ENCODE measurements at places on chromosomes 5 and 9. TPM values are rescaled to one million over a fixed set of nuclear protein-coding genes. Genes with fewer than 3 reads are reported as not detected.
A peak's percentile ranks its signal among the peaks of the same experiment; 100 is the strongest.

DNA sequence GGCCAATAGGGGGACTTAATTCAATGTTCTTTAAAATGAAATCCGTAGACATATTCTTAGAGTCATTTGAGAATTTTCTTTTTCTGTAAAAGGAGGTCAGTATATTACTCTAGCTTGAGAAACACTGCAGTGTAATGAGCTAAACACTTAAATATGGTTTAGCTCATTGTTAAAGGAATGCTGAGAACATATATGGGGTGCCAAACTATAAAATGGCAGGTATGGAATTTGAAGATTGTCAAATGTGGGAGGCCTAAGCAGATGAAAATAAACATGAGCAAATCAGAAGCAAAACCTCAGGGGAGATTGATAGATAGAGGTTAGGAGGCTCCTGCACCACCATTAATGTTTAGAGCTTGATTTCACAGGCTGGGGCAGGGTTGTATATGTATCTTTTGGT lies 57.9 kb downstream of the STX17 start:
- peaks cover 4% of the 10 kb centered on the region for H3K4me1 ChIP-seq
- H3K36me3 ChIP-seq, result peaks cover 26% of the 10 kb centered on the region
- no peak overlapping the region for H3K4me3 ChIP-seq
- no peaks in the 10 kb centered on the region for H3K27me3 ChIP-seq
- no peak for DNase-seq

RLN1 gene
- total RNA-seq, result 2.3 TPM

- peaks cover 5% of the 10 kb centered on the region for H3K4me1 ChIP-seq
- peaks cover 68% of the 10 kb centered on the region for H3K27me3 ChIP-seq
- DNase-seq, result peak; percentile 7
- no peak overlapping the region for H3K27ac ChIP-seq
- H3K4me3 ChIP-seq, result no peak overlapping the region
These were observed 49.2 kb downstream of the EBF1 start for GRCh38 chr5:159050316-159051143.

- peaks cover 25% of the 10 kb centered on the region for H3K4me1 ChIP-seq
- no peaks in the 10 kb centered on the region for H3K36me3 ChIP-seq
- peaks cover 47% of the 10 kb centered on the region for H3K27me3 ChIP-seq
These were observed 4.5 kb upstream of the EFNA5 start for GRCh38 chr5:107675201-107675600.

DNA sequence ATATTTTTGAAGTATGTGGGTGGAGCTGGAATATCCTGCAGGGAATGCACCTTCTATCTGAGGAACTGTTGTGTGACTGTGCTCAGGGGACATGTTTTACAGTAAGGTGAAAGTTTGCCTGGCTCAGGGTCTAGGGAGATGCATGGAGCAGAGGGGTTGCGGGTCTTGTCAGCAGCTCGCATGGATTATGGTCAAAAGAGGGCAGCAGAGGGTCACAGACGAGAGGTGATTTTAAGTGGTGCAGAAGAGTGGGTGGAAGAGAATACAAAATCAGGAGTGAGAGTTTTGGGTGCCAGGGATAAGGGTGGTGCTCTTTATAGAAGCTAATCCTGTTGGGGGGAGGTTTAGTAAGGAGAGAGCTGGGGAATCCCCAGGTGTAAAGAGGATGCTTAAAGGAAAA lies 53.5 kb upstream of the GRIN3A start:
- H3K36me3 ChIP-seq, result no peaks in the 10 kb centered on the region
- H3K27ac ChIP-seq, result no peak overlapping the region
- H3K4me1 ChIP-seq, result no peaks in the 10 kb centered on the region
- peak; percentile 48 for DNase-seq
- H3K27me3 ChIP-seq, result peaks cover 2% of the 10 kb centered on the region
- no peak overlapping the region for H3K4me3 ChIP-seq

OGN gene
- total RNA-seq, result not detected

ADAMTS2 gene
- total RNA-seq, result not detected

JAK2 gene
- 28.4 TPM for total RNA-seq

DNA sequence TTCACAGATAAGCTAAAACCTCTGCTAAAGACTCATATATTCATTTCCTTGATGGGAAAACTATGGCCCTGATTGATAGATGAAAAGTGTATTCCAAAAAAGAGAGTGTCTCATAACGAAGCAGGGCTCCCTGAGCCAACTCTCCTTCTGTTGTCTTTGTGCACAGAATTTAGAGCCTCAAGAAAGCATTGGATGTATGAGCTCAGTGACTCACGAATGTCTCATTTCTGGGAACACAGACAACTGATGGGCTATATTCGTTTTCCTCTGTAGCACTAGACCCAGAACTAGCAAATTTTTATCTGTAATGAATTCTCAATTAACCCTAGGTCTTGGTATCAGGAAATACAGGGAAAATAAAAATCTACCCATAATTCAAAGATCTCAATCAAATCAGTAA lies 88.4 kb downstream of the LMNB1 start:
- H3K27me3 ChIP-seq, result no peaks in the 10 kb centered on the region
- H3K27ac ChIP-seq, result no peak overlapping the region
- H3K4me1 ChIP-seq, result peaks cover 10% of the 10 kb centered on the region
- peaks cover 2% of the 10 kb centered on the region for H3K36me3 ChIP-seq

PCDHGA11 gene
- total RNA-seq, result not detected

GRCh38 chr5:156137071-156137869 lies 189.7 kb upstream of the SGCD start:
- H3K27ac ChIP-seq, result no peak overlapping the region
- H3K36me3 ChIP-seq, result no peaks in the 10 kb centered on the region
- peaks cover 1% of the 10 kb centered on the region for H3K4me1 ChIP-seq
- no peak overlapping the region for H3K4me3 ChIP-seq
- H3K27me3 ChIP-seq, result peaks cover 4% of the 10 kb centered on the region
- no peak for DNase-seq

GRCh38 chr5:160852049-160852448 lies at the start of gene ATP10B:
TSS of gene ATP10B (minus strand) at chr5:160852211. CDS start at chr5:160688074, 164,137 bp downstream.
- peaks cover 2% of the 10 kb centered on the region for H3K27me3 ChIP-seq
- no peaks in the 10 kb centered on the region for H3K36me3 ChIP-seq
- H3K27ac ChIP-seq, result no peak within 1 kb of the TSS
- H3K4me3 ChIP-seq, result no peak within 1 kb of the TSS
- no peaks in the 10 kb centered on the region for H3K4me1 ChIP-seq

- H3K27me3 ChIP-seq, result no peaks in the 10 kb centered on the region
- DNase-seq, result no peak
- H3K4me1 ChIP-seq, result peaks cover 17% of the 10 kb centered on the region
- no peaks in the 10 kb centered on the region for H3K36me3 ChIP-seq
- H3K4me3 ChIP-seq, result no peak overlapping the region
These were observed 113.3 kb upstream of the SPATA31D4 start for GRCh38 chr9:81814794-81815464.

TMC1 gene
- total RNA-seq, result not detected

DNA sequence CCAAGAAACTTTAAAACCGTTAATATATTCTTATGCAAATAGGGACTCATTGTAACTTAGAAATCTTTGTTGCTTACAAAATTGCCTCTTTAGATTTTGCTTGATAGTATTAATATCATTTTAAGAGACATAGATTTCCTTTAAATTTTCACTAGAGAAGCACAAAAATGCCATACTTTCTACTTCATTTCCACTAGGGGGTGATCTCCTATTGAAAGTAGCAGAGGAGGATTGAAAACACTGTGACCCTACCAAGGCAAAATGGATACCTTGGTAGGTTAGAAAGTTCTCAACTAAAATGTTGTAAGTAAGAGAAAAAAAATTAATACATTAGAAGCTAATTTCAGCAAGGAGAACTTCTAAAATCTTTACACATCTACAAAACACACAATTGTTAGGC lies 204.9 kb downstream of the CHSY3 start:
- no peaks in the 10 kb centered on the region for H3K4me1 ChIP-seq
- H3K4me3 ChIP-seq, result no peak overlapping the region
- H3K27ac ChIP-seq, result no peak overlapping the region
- H3K27me3 ChIP-seq, result peaks cover 2% of the 10 kb centered on the region
- no peak for DNase-seq
- no peaks in the 10 kb centered on the region for H3K36me3 ChIP-seq

DNA sequence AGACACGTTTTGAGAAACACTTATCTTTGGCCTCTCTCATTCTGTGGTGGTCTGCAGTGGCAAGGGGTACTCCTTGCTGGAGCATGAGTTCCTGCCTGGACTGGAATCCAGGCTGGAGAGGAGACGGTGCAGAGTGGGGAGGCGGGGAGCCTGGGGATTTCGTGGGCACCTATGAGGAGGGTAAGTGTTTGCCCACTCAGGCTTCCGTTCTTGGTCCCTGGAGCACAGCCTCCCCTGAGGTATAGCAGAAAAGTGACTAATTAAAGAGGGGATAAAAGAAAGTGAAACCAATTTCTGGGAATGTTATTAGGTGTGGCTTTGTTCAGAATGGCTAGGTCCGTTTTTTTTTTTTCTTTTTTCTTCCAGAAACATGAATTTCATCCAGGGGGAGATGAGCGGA lies 90.8 kb downstream of the ARHGAP26 start:
- no peak overlapping the region for H3K27ac ChIP-seq
- no peaks in the 10 kb centered on the region for H3K27me3 ChIP-seq
- no peaks in the 10 kb centered on the region for H3K36me3 ChIP-seq
- no peak overlapping the region for H3K4me3 ChIP-seq
- DNase-seq, result no peak

DNA sequence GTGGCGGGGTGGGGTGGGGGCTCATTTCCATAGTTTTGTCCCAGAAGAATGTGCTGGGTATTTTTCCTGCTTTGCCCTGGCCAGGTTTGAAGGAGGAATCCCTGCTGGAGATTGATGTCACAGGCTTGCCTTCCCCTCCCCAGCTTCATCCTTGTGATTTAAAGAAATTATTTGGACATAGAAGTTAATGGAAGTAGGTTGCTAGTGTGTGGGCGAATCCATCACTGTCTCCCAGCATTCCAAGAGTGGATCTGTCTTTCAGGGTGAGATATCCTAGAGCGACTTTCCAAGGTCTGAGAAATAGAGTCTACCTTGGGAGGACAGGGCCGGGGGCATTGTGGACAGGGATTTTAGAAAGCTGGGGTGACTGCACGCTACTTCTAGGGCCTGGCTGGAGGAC lies 64.9 kb upstream of the HSPA9 start:
- DNase-seq, result no peak
- H3K36me3 ChIP-seq, result no peaks in the 10 kb centered on the region
- H3K4me3 ChIP-seq, result no peak overlapping the region
- peaks cover 49% of the 10 kb centered on the region for H3K27me3 ChIP-seq
- H3K27ac ChIP-seq, result no peak overlapping the region
- H3K4me1 ChIP-seq, result no peaks in the 10 kb centered on the region

- DNase-seq, result no peak
- no peak overlapping the region for H3K27ac ChIP-seq
- peaks cover 6% of the 10 kb centered on the region for H3K4me1 ChIP-seq
- H3K4me3 ChIP-seq, result no peak overlapping the region
These were observed 3.8 kb downstream of the FGF10 start for GRCh38 chr5:44385291-44385900.

DNA sequence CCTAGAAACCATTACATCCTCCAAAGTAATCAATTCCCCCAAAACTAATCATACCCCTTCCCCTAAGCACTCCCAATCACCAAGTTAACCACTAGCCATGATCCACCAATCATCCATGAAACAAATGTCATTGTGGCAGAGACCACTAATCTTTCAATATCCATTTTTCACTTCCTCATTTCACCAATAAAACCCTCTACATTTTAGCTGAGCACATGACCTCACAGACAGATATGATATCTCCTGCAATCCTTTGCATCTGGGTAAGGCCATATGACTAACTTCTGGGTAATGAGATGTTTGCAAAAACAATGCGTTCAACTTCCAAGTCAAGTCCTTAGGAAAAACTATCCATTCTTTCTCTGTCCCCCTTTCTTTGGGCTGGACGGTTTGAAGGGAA lies 20.7 kb downstream of the OR2S2 start:
- H3K27ac ChIP-seq, result no peak overlapping the region
- no peaks in the 10 kb centered on the region for H3K36me3 ChIP-seq
- DNase-seq, result no peak
- no peak overlapping the region for H3K4me3 ChIP-seq
- H3K4me1 ChIP-seq, result peaks cover 46% of the 10 kb centered on the region
- no peaks in the 10 kb centered on the region for H3K27me3 ChIP-seq

GRCh38 chr9:87184956-87185642 lies 237.8 kb upstream of the GAS1 start:
- H3K27me3 ChIP-seq, result peaks cover 8% of the 10 kb centered on the region
- no peaks in the 10 kb centered on the region for H3K4me1 ChIP-seq
- no peak for DNase-seq
- H3K27ac ChIP-seq, result no peak overlapping the region

- peaks cover 5% of the 10 kb centered on the region for H3K4me1 ChIP-seq
- H3K36me3 ChIP-seq, result no peaks in the 10 kb centered on the region
- H3K27ac ChIP-seq, result no peak overlapping the region
- peaks cover 1% of the 10 kb centered on the region for H3K27me3 ChIP-seq
- no peak overlapping the region for H3K4me3 ChIP-seq
These were observed 65.1 kb downstream of the GRIA1 start for GRCh38 chr5:153555420-153556114.

- no peak overlapping the region for H3K27ac ChIP-seq
- H3K4me1 ChIP-seq, result peaks cover 8% of the 10 kb centered on the region
- peaks cover 2% of the 10 kb centered on the region for H3K36me3 ChIP-seq
- H3K27me3 ChIP-seq, result no peaks in the 10 kb centered on the region
- H3K4me3 ChIP-seq, result no peak overlapping the region
These were observed 112.2 kb downstream of the RPS23 start for GRCh38 chr5:82165740-82166530.

DNA sequence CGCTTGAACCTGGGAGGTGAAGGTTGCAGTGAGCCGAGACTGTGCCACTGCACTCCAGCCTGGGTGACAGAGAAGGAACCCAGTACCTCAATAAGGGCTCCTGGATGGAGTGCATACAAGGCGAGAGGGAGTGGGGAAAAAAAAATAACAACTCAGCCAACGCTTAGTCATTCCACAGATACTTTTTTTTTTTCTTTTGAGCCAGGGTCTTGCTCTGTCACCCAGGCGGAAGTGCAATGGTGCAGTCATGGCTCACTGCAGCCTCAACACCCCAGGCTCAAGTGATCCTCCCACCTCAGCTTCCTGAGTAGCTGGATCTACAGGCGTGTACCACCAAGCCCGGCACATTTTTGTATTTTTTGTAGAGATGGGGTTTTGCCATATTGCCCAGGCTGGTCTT lies 59.5 kb upstream of the GGTA1 start:
- peaks cover 13% of the 10 kb centered on the region for H3K4me1 ChIP-seq
- no peaks in the 10 kb centered on the region for H3K36me3 ChIP-seq
- no peak overlapping the region for H3K4me3 ChIP-seq
- DNase-seq, result peak; percentile 32

SLC6A18 gene
- total RNA-seq, result not detected

ANKRD20A1 gene
- 1.2 TPM for total RNA-seq

IL3 gene
- total RNA-seq, result 0.98 TPM

APBA1 gene
- total RNA-seq, result 0.07 TPM

ACTBL2 gene
- total RNA-seq, result not detected

CLIC3 gene
- not detected for total RNA-seq

SLC4A9 gene
- total RNA-seq, result 0.36 TPM

GRCh38 chr5:4661326-4661725 lies 478.8 kb upstream of the ADAMTS16 start:
- DNase-seq, result no peak
- H3K27me3 ChIP-seq, result no peaks in the 10 kb centered on the region
- no peaks in the 10 kb centered on the region for H3K4me1 ChIP-seq

- no peak overlapping the region for H3K27ac ChIP-seq
- DNase-seq, result no peak
- no peaks in the 10 kb centered on the region for H3K27me3 ChIP-seq
- no peak overlapping the region for H3K4me3 ChIP-seq
- H3K4me1 ChIP-seq, result no peaks in the 10 kb centered on the region
These were observed 427.0 kb downstream of the SEMA5A start for GRCh38 chr5:9118852-9119251.
